ENCODE measurements at places on chromosomes 11 and 22.

DNA sequence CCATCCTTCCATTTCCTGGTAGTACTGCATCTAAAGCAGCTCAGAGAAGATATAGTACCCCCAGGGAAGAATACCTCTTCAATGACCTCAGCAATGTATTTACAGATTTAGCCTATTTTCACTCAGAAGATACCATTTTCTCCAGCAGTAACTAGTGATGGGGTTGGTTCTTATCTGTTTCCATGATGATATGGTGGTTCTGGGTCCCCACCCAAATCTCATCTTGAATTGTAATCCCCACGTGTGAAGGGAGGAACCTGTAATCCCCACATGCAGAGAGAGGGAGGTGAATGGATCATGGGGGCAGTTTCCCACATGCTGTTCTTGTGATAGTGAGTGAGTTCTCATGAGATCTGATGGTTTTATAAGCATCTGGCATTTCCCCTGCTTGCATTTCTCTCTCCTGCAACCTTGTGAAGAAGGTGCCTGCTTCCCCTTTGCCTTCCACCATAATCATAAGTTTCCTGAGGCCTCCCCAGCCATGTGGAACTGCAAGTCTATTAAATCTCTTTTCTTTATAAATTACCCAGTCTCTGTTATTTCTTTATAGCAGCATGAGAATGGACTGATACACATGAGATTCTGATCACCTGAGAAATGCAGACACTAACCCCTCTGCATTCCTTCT is 139.2 kb downstream of the CCDC81 start:
- DNase-seq, result no peak

DNA sequence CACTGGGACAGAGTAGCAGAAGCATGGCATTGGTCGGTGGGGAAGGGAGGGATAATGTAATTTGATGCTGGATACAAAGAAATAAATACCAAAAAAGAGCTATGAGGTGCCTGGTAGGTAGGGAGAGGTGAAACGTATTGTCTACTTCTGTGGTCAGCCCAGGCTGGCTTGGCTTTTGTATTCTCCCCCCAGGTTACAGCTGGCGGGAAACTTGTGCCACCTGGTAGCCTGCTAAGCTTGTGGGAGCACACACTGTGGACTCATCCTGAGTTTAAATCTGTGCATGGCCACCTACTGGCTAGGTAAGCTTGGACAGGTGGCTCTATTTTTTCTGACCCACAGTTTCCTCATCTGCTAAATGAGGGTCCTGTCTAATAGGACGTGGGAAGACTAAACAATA is 165.2 kb upstream of the E2F8 start:
- no peak for DNase-seq

DNA sequence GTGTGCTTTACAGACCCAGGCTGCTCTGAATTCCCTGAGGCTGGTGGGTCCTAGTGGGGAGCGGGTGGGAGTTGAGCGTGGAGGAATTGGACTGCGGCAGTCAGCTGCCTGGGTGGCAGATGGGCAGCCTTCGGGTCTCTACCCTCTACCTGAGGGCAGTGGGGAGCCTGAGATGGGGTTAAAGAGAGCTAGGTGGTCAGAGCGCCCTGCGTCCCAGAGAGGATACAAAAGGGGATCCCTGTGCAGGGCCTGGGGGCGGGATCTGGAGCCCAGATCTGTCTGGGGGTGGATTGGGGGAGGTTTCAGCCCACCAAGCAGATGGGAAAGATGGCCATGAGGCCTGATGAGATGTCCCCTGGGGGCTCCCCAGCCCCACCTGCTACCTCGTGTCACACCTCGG is 18.2 kb downstream of the KCTD17 start:
- DNase-seq, result no peak

DNA sequence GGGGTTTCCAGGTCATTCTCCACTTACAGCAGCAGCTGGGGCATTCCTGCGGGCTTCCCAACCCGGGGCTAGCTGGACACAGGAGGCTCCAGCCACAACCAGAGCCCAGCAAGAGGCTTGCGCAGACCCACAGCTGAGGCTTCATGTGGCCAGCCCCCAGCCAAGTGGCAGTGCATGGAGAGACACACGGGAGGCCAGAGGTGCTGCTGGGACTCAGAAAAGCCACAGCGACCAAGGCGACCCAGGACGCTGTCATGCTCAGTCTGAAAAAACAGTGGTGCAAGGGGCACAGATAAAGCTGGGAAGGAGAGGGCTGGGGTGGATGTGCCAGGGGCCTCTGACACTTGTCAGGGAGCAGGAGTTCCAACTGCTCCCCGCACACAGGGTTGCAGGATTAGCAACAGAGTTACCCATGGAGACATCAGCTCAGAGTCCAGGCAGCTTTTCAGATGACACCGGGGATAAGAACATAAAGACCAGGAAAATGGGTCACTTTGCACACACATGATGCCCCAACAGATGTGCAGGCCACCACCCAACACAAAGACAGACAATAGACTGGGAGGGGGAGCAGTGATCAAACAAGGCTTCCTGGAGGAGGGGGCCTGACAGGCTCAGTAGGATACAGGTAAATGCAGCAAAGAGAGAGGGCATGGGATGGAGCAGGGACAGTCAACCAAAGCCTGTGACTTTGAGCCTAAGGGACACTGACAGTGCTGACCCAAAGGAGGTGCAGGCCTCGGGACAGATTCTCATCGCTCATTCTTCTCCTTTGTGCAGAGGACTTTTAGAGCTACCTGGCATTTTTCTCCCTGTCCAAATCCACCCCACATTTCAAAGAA is 6.9 kb upstream of the NEAT1 start:
- no peak for DNase-seq

- no peak for DNase-seq
Observed at GRCh38 chr22:50621356-50621880, 6.5 kb downstream of the ARSA start.

GRCh38 chr11:115164774-115165173 is 339.4 kb downstream of the CADM1 start:
- DNase-seq, result no peak

GRCh38 chr11:86143087-86144030 is 74.5 kb upstream of the PICALM start:
- no peak for DNase-seq

DNA sequence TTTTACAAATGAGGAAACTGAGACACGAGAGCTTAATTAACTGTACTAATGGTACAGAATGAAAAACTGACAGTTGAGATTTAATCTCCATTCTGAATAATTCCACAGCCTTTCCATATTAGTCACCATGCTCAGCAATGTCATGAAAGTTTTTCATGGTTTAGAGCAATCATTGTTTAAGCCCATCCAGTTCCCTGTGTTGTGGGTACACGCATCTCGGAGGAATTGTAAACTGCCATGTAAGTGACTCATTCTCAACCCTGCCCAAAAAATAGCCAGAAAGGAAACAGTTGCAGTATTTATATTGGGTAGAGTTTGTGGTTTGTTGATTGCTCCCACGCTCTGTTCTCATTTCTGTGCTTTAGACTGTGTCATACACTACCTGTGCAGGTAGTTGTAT is 1790.8 kb downstream of the LRRC4C start:
- DNase-seq, result no peak

DNA sequence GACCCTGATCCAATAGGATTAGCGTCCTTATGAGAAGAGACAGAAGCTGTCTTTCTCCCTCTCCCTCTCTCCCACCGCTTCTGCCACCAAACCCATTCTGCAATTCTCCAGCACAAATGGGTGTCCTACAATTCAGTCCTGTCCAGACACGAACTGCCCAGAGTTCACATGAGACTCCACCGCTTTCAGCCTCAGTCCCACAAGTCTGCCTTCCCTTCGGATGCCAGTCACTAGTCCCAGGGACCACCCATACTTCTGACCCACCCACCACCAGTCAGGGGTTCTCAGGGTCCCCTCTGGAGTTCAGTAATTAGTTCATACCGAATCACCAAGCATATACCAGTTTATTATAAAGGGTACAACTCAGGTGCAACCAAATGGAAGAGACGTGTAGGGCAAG is 73.6 kb downstream of the TRIM29 start:
- DNase-seq, result no peak

GRCh38 chr11:70343636-70344035 is 54.7 kb upstream of the CTTN start:
- no peak for DNase-seq

GRCh38 chr22:49827271-49827852 is 311 bp downstream of the BRD1 start:
- no peak for DNase-seq

GRCh38 chr22:28950617-28951411 is 67.4 kb downstream of the ZNRF3 start:
- DNase-seq, result no peak

- no peak for DNase-seq
Observed at GRCh38 chr11:104995001-104995408, 26.6 kb upstream of the CASP4 start.

- DNase-seq, result no peak
Observed at GRCh38 chr11:113673550-113674396, 32.3 kb downstream of the TMPRSS5 start.

DNA sequence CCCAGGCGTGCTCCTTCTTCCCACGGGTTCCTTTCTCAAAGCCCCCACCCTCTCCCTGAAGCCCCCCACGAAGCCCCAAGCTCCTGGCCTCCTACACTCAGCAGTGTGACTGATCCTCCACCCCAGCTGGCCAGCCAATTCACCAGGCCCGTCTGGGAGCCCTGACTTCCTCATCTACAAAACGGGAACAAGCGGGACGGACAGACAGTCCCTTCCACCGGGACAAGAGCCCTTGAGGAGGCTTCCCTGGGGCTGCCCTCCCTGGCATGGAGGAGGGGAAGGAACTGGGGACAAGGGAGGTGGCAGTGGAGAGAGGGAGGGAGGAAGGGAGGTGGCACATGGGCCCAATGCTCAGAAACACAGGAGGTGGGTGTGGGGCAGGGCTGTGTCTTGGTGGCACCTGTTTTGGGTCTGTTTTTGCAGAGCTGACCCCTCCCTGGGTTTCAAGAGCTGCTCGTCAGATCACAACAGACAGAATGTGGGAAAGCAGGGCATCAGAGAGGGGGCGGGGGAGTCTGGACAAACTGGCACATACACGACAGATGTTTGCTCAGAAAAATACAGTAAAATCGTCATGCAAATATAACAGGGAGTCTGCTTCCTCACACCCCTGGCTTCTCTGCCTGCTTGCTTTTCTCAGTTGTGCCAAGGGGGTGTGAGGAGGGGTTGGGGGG is 56.8 kb downstream of the ELFN2 start:
- no peak for DNase-seq

DNA sequence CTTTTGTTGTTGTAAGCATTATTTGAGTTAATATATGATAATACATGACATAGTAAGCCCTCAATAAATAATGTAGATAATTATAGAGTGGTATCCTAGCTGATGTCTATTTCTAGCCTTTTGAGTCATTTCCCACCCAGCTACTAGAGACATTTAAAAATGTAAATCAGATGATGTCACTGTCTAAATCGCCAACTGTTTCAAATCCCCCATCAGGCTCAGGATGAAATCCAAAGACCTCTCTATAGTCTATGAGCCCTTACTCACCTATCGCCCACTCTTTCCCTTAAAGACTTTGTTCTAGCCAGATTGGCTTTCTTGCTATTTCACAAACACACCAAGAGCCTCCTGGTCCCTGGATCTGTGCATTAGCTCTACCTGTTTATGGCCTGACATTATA is 135.4 kb upstream of the PLET1 start:
- no peak for DNase-seq

- DNase-seq, result no peak
Observed at GRCh38 chr22:41838842-41839618, 6.1 kb downstream of the SREBF2 start.

- DNase-seq, result no peak
Observed at GRCh38 chr22:40345815-40346184, 500 bp upstream of the ADSL start.

GRCh38 chr11:2989006-2989405 is 3.1 kb downstream of the NAP1L4 start:
- DNase-seq, result no peak

GRCh38 chr11:62556108-62556874 is 9.7 kb upstream of the AHNAK start:
- DNase-seq, result peak; percentile 42

DNA sequence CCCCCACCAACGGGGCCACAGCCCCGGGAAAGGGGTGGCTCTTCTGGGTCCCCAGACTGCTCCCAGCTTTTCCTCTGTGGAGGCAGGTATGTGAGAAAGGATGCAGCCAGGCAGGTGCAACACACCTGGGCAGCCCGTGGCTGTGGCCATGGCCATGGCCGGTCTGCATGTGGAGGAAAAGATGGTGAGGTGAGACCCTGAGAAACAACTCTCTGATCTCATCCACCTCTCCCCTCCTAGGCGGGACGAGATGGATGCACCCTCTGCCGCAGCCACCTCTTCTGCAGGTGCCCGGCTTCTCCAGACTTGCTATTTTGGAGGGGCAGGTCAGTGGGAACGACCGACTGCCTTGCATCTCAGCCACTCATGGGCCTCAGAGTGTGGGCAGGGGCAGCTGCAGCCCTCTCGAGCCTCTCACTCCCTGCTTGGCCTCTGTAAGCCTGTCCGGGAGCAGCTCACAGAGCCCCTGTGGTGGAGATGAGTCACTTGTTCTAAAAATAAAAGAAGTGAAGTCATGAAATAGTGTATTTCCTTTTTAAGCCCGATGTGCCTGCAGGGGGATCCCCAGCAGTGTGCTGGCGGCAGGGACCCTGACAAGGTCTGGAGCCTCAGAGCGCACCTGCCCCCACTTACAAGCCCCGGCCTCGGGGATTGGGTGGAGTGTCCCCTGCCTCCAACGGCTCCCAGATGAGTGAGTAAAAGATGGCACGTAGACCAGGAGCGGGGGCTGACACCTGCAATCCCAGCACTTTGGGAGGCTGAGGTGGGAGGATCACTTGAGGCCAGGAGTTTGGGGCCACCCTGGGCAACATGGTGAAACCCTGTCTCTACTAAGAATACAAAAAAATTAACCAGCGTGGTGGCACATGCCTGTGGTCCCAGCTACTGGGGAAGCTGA is 10.7 kb downstream of the SMIM38 start:
- DNase-seq, result peak; percentile 36

DNA sequence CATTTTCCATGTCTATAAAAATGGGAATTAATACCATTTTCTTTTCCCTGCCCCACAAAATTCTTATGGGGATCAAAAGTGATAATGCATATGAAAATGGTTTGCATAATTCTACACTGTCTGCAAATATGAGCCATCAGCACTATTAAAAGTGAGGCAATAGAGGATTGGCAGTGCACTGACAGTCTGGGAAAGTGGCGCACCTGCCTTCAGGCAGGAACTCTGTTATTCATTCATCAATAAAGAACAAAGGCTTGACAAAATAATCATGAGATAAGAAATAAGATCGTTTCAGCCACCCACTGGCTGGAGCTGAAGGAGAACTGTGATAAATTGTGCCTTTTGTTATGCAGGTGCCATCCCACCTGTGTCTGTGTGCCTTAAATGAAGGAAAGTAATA is 49.5 kb downstream of the ARFGAP2 start:
- no peak for DNase-seq

DNA sequence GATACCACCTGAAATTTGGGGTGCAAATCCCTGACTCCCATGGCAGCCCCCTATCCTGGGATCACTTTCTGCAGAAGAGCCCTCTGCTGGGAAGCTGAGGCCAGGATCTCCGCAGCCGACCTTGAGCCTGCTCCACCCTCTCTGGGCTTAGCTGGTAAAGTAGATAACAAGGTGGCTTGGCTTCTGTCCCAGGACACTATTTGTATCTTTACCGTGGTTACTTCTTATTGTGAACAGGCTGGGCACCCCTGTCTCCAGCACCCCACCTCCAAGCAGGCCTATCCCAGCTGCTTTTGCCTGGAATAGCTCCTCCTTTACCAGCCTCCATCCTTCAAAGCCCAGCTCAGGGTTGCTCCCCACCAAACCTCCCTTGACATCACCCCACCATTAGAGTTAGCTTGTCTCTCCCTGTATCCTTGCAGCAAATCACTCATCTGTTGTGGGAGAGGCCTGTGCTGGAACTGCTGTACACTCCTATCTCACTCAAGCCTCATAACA is 35.2 kb upstream of the P2RY2 start:
- DNase-seq, result no peak
